ENCODE measurements at places on chromosomes 4 and X.

DNA sequence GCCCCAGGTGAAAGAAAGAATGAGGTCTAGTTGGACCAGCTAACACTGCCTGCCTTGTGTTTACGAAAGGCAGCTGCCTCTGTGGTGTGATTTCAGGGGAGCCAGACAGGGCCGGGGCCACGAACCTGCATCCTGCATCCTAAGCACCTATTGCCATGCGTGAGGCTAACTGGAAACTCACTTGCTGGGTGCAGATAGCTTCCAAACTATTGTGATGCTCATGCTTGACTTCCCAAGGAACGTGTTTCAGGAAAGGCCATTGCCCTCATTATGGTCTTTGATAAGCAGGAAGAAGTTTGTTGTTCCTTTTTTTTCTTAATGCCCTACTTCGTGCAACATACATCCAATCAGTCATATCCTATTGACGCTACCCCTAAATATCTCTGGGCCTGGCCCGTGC is 2.3 kb upstream of the IRF2 start:
- DNase-seq, result no peak

GRCh38 chrX:86714441-86714840 is 566.2 kb downstream of the DACH2 start:
- DNase-seq, result no peak

DNA sequence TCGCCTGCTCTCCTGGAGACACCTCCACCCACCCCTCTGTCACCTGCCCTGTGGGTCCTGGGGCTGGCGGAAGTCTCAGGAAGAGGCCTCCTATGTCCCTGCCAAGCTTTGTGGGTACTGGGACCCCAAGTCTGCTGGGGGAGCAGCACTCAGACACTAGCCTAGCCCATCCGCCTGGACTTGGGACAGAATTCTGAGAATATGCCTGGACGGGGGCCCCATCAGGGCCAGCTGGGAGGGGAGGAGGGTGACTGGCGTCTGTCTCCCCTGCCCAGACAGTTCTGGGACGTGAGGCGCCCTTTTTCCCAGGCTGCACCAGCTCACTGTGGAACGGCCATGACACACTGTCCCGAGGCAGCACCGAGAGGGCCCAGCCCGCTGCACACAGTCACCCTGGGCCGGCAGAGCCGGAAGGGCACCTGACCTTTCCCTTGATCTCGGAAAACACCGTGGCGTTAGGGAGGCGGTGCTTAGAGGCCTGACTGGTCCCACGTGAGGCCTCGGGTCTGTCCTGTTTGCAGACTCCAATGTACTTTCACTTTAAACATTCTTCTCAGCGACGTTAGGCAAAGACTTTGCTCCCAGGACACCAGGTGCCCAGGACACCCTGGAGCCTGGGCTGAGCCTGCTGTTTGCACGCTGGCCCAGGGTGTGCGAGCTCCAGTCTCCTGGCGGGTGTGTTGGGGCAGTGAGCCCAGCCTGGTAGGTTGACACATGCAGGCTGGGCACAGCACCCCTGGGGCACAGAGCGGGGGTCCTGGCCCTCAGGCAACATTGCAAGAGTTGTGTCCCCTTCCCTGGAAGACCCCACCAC is 700 bp downstream of the SLC26A1 start:
- no peak for DNase-seq

DNA sequence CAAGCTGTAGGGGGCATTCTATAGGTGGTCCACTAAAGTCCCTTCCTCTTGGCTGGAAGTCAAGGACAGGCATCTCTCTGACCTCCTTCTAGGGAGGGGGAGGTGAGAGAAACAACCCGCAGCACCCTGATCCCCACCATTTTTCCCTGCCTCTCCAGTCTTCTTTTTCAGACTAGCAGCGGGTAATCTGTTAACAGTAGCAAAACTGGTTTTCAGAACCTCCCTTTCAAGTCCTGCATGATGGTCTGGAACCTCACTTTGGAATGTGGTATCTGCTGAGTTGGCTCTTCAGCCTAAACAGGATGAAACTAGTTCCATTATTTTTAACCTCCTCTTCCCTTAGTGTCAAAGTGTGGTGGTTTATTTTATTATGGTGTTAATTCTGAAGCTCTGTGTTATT is 196.0 kb downstream of the NWD2 start:
- DNase-seq, result no peak

DNA sequence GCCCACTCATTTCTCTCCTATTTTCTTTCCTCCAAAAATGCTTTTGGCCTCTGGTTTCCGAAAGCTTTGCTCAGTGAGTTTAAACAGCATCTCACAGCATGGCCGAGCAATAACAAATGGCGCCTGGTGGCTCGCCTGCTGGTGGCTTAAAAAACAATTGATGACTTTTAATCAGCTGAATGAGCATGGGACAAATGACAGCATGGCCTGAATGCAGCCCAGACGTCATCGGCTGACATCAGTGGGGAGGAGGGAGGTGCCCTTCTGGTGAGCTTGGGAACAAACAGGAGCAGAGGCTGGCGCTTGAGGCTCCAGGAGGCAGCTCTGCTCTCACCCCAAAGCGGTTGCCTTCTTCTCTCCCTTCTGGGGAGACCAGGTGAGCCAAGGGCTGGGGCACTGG is 286.4 kb downstream of the BCOR start:
- DNase-seq, result no peak

GRCh38 chr4:143346206-143346605 is 9.5 kb downstream of the GAB1 start:
- DNase-seq, result no peak

- no peak for DNase-seq
Observed at GRCh38 chr4:54898056-54898562, 227.3 kb downstream of the KDR start.

- no peak for DNase-seq
Observed at GRCh38 chr4:139676913-139677585, 11.4 kb downstream of the MGST2 start.

- no peak for DNase-seq
Observed at GRCh38 chr4:136737066-136737465, 795.2 kb downstream of the PCDH18 start.

- no peak for DNase-seq
Observed at GRCh38 chr4:147547314-147548056, 66.6 kb downstream of the EDNRA start.

DNA sequence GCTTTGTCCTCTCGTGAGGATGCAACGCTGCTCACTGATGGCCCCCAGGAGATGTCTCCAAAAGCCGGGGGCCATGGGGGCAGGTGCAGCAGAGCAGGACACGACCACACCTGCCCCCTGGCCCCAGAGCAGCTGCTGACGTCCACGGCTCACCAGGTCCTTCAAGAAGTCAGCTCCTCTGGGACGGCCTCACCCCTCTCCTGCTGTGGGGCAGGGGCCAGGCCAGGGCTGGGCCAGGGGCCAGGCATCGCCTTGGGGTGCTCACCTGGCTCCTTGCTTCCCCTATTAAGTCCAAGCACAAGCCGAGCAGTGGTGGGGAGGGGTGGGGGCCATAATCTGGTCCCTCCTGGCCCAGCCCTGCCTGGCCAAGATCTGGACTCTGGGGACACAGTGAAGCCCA is 28.6 kb upstream of the MXD4 start:
- no peak for DNase-seq

GRCh38 chrX:47579537-47579936 is 2.7 kb upstream of the TIMP1 start:
- DNase-seq, result no peak

- DNase-seq, result no peak
Observed at GRCh38 chr4:80311130-80311529, 24.4 kb upstream of the CFAP299 start.

GRCh38 chr4:185093603-185094002 is 49.5 kb upstream of the SLC25A4 start:
- no peak for DNase-seq

DNA sequence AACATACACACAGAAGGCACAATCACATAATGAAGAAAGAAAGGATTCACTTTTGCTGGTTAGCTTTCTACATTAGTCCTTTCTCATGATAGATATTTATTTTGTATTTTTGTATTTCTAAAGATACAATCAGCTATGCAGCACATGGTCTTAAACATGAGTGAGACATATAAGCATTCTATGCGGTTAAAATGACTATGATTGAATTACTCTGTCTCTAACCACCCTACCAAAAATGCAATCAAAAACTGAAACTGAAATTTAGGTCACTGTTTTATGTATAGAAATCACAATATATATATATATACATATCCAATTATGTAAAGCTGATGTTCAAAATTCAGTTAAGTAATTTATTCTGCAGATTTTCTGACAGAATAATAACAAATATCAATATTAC is 21.9 kb downstream of the CXXC4 start:
- no peak for DNase-seq

GRCh38 chr4:25096981-25097443 is 63.2 kb downstream of the SEPSECS start:
- DNase-seq, result no peak

GRCh38 chr4:15725608-15726007 is 22.7 kb downstream of the BST1 start:
- DNase-seq, result no peak

DNA sequence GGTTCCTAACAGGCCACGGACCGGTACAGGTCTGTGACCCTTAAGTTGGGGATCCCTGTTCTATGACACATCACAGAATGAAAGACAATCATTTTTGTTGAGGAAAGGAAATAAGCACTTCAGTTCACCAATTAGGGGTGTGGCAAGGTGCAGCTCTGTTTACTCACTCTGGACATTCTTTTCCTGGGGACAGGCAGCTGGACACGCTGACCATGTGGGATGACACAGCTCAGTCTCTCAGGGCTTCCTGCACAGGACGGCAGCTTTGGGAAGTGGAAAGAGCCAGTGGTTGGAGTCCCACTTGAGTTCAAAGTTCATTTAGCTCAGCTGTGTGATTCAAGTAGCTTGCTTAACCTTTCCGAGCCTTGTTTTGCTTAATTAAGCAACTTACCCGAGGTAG is 55.7 kb downstream of the NDNF start:
- DNase-seq, result no peak

- no peak for DNase-seq
Observed at GRCh38 chr4:61212788-61213187, 12.7 kb downstream of the ADGRL3 start.

- no peak for DNase-seq
Observed at GRCh38 chrX:107758231-107758766, 17.3 kb downstream of the TSC22D3 start.

- no peak for DNase-seq
Observed at GRCh38 chr4:31015123-31015522, 295.0 kb downstream of the PCDH7 start.

DNA sequence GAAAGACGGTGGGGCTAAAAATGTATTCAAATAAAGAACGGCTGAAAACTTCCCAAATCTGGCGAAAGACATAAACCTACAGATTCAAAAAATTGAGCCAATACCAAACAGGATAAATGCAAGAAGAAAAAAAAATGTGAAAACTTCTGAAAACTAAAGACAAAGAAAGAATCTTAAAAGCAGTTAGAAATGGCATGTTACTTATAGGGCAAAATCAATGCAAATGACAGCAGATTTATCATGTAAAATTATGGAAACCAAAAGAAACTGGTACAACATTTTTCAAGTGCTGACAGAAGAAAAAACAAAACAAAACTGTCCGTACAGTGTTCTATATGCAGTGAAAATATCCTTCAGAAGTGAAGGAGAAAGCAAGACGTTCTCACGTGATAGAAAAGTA is 239.0 kb downstream of the PDGFC start:
- DNase-seq, result no peak
